ENCODE measurements at places on chromosomes 16 and 17.

- no peak for DNase-seq
These were observed 12.4 kb upstream of the YWHAE start for GRCh38 chr17:1412185-1413110.

- no peak for DNase-seq
These were observed 22.7 kb downstream of the BCO1 start for GRCh38 chr16:81261049-81261648.

GRCh38 chr17:6461792-6462524 lies 17.7 kb downstream of the PIMREG start:
- DNase-seq: no peak

DNA sequence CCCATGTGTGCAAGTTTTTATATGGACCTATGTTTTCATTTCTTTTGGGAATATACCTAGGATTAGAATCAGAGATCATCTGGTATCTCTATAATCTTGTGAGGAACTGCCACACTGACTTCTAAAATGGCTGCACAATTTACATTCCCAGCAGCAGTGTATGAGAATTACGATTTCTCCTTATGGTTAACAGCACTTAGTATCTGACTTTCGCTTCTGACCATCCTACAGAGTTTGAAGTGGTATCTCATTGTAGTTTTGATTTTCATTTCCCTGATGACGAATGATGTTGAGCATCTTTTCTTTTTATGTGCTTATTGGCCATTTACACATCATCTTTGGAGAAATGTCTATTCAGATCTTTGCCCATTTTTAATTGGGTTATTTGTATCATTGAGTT lies 10.0 kb downstream of the C16orf96 start:
- no peak for DNase-seq

DNA sequence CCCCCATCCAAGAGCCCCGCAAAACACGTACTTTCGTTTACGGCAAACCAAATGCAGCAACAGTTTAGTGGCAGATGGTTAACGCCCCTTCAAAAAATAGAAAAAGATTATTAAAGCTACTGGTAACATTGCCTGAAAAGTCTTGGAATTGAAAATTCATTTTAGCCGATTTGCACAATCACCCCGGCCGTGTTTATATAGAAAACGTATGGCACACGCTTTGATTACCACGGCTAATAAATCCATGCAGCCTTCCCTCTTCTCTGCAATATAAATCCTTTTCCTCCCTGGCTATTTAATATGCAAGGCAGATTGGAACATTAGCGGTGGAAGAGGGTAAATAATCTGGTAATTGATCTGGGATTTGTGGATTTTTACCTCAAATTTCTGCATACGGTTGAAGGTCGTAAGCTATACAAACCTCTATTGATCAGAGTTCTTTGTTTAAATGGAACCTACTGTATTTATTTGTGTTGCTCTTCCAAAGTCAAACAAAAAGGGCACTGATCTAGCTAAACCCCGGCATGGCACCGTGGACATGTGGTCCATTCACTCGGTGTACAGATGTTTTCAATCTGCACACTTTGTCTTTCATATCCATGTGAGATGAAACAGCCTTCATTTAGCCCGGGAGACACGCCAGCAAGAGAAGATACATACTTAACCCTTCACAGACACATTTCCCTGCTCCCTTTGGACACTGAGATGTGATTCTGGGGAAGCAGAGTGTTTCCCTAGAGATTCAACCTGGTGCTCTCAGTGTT lies 238.1 kb upstream of the MAF start:
- no peak for DNase-seq

Data from inflammatory macrophage treated with lipopolysaccharide for 4 hours (primary cell).